Cerebellar nuclear complex (tissue), 1 donor: ENCODE measurements at places on chromosomes 6 and 20.

DNA sequence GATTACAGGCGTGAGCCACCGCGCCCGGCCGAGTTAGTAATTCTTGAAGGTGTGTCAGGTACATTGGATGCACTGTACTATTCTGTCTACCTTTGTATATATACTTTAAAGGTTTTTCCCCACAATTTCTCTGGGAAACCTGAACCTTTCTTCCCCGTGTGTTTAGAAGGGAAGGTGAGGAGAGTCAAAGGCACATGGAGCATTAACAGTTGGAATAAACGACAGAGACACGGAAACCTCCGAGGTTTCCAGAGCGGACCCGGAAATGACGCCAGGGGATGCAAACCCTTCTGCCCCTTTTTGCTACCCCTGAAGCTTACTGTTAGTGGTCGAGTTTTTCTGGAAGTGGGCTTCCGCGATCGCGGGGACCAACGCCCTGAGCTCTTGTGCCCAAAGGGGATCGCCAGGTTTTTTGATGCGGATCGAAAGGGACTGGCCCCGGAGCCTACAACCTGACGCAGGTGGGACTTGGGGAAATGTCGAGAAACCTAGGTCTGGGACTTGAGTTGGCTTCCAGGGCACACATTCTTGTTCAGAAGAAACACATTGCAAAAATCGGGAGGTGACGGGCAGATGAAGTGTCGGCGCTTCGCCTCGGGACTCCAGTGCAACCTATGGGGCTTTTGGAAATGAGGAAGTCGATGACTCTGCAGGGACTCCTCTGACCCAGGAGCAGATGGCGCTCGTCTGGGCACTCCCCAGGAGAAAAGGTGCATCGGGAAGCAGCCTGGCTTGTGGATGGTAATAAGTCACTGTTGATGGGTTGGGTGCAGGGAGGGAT is 218.2 kb downstream of the OR2B2 start:
- DNase-seq: no peak

DNA sequence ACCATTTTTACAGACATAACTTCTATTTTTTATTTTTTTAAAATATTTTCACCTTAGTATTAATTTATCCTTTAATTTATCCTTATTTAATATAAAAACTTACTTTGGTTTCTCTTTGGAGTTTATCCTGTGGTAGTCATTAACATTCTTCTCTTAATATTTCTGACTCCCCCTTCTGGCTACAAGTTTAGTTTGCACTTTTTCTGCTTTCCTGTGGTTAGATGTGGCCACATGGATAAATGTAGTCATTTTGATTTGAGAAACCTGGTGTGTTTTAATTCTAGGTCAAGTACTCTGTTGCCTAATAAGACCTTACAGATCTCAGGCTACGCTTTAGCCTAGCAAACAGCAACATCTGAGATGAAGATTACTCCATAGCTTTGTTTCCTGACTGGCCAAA is 1187.5 kb downstream of the HACE1 start:
- no peak for DNase-seq

DNA sequence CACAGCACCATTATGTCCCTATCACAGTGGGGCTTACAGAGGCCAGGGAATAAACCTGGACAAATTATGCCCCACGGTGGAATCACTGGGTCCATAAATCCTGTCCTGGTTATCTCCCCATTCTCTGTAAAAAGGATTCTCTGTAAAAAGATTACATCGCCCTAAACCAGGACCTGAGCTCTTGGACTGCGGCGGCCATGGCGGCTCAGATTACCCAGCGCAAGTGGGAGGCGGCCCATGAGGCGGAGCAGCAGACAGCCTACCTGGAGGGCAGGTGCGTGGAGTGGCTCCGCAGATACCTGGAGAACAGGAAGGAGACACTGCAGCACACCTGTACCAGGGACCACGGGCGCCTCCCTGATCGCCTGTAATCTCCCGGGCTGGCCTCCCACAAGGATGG is 8.4 kb upstream of the HLA-A start:
- no peak for DNase-seq

GRCh38 chr6:112464901-112465665 is 118.0 kb downstream of the RFPL4B start:
- no peak for DNase-seq

- DNase-seq: no peak
Observed at GRCh38 chr6:164763788-164764187, 545.6 kb downstream of the C6orf118 start.

GRCh38 chr6:38086346-38086745 is 266.8 kb downstream of the ZFAND3 start:
- DNase-seq: no peak

DNA sequence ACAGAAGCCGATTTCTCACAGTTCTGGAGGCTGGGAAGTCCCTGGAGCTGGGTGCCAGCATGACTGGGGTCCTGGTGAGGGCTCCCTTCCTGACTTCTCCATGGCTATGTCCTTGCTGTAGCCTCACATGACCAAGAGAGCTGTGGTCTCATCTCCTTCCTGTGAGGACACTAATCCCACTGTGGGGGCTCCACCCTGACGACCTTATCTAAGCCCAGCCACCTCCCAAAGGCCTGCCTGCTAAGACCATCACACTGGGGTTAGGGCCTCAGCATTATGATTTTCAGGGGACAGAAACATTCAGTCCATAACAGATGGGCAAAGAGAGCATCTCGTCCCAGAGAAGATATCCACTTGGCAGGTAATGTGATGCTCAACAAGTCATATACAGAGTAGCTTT is 16.8 kb downstream of the RPP40 start:
- DNase-seq: no peak

- DNase-seq: no peak
Observed at GRCh38 chr6:9178071-9178470, 742.7 kb upstream of the SLC35B3 start.

- DNase-seq: no peak
Observed at GRCh38 chr20:53527196-53527595, 66.4 kb downstream of the ZNF217 start.

DNA sequence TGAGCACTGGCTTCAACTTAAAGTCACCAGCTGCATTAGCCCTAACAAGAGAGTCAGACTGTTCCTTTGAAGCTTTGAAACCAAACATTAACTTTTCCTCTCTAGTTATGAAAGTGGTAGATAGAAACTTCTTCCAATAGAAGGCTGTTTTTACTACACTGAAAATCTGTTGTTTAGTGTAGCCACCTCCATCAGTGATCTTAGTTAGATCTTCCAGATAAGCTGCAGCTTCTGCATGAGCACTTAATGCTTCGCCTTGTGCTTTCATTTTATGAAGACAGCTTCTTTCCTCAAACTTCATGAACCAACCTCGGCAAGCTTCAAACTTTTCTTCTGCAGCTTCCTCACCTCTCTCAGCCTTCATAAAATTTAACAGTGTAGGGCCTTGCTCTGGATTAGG is 133.2 kb downstream of the INSM1 start:
- no peak for DNase-seq

DNA sequence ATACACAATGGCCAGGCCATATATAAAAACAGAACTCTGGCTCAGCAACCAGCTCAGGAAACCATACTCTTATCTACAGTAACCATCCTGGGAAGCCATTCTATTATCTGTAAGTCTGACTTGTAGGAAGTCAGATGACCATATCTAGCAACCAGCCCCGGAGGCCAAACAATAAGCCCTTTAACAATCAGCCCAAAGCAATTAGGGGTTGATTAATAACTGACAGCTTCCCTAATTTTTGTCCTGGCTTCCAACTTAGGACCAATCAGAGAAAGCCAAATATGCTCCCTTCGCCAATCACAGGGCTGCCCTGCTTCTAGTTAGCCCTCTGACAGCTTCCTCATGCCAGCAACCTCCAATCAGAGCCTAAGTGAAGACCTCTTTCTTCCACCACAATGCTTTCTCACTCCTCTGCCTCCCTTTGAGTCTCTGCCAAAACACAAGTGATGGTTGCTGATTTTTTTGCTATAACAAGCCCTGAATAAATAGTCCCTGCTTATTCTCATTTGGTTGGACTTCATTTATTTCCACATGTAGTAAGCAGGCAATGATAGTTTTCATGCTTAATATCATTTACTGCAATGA is 37.8 kb upstream of the STXBP5 start:
- no peak for DNase-seq

DNA sequence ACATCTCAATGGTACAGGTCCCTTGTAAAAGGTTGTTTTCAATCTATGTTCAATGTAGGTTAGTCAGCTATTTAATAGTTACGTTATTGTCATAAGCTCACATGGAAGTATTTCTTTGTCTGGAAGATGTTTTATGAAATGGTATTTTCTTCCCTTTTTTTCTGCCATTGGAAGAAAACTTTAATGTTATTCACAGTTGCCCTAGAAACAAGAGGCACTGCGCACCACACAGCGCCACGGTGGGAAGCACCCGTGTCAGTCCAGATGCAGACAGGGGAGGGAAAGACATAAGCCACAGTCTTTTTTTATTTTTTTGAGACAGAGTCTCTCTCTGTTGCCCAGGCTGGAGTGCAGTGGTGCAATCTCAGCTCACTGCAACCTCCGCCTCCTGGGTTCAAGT is 82.1 kb downstream of the GCNT2 start:
- no peak for DNase-seq

- DNase-seq: no peak
Observed at GRCh38 chr6:47405273-47405672, 72.3 kb upstream of the CD2AP start.

GRCh38 chr20:21087862-21088540 is 18.2 kb downstream of the LINC00237 start:
- DNase-seq: no peak

DNA sequence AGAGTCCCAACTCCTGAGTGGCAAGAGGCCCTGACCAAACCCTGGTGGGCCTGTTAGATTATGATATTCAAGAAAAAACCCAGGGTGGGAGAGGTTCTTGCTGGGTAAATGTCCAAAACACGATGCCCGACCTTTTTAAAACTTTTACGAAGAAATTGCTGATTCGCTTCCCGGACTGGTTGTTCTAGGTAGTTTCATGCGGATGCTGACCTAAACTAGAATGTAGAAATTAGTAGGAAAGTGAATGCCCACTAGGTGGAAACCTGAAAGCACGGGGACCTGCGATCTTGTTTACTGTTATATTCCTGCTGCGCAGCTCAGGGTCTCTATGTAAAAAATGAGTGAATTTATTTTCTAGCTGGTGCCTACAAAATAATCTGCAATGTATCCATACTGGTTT is 2.3 kb downstream of the RAE1 start:
- no peak for DNase-seq

- no peak for DNase-seq
Observed at GRCh38 chr20:36836591-36837269, 39.2 kb upstream of the TLDC2 start.

GRCh38 chr20:22214296-22214695 is 370.1 kb downstream of the FOXA2 start:
- DNase-seq: no peak

- no peak for DNase-seq
Observed at GRCh38 chr20:51799401-51799860, 2.9 kb downstream of the SALL4 start.

GRCh38 chr20:13447385-13448180 is 191.1 kb downstream of the TASP1 start:
- DNase-seq: no peak

- DNase-seq: no peak
Observed at GRCh38 chr6:145245119-145245518, 490.2 kb downstream of the EPM2A start.

DNA sequence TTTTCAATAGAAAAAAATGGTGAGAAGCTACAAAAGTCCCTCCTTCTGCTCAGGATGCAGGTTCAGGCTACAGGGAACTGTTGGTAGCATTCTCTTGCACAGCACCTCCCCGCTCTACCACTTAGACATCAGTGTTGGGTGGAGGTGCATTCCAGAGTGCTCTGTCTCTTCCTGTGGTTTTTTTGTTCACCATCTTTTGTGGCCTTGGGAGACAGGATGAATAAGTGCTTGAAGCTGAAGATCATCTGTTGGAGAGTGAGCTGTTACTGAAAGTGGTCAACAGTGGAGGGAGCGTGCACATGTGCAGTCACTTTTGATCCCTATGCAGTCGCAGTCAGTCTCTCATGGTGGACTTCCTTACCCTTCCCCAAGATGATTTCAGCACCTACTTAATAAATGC is 16.6 kb upstream of the BTBD3 start:
- no peak for DNase-seq

GRCh38 chr6:107959392-107959791 is 1.4 kb upstream of the SEC63 start:
- DNase-seq: no peak

DNA sequence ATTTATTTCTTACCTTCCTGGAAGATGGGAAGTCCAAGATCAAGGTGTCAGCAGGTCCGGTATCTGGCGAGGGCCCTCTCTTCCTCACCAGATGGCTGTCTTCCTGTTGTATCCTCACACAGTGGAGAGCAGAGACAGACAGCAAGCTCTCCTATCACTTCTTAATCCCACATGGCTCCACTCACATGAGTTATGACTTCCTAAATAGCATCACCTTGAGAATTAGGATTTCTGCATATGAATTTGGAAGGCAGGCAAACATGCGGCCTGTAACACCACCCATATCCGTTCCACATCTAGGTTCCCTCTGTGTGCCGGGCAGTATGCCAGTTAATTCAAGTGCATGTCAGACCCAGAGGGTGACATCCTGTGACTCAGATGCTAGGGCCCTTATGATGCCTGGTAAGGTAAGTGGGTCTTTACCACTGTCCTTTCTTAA is 2.1 kb downstream of the RAET1E start:
- no peak for DNase-seq

DNA sequence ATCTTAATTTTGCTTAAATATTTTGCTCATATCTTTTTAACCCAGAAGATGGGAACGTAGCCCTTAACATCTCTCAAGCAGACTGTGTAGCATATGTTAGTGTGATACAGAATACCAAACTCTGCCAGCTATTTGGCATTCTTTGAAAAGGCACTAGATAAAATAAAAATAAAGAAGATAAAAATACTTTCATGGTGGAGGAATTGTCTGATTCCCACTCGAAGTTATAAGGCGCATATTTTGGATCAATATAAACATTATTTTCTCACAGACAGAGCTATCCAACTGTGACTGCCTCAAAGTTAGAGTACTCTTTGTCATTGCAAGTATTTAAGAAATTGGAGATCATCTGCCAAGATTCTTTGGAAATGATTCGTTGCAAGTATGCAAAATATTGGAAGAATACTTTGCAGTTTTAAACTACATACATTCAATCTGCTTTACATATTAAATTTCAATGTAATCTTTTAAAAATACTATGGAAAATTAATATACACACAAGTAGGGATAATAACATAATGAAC is 10.8 kb upstream of the EEF1E1 start:
- DNase-seq: no peak

GRCh38 chr6:105495515-105495914 is 92.6 kb upstream of the PREP start:
- no peak for DNase-seq

DNA sequence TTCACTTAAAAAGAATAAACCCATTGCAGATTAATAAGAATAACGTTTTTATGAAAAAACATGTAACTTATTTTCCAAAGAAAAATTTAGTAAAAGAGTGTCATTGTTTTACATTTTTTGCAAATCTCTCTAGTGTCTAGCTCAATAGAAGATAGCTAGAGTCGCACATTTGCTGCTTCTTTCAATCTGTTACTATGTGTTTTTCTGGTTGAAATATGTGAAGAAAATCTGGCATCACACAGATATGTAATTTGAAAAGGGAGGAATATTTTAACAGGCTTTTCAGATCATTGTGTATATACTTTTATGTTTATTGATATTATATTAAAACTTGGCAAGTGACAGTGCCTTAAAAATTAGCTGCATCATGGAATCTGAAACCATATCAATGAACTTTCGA is 9.1 kb downstream of the CCN6 start:
- DNase-seq: no peak

- DNase-seq: no peak
Observed at GRCh38 chr6:111591901-111592461, 13.7 kb downstream of the TRAF3IP2 start.

- DNase-seq: no peak
Observed at GRCh38 chr6:137878486-137879285, 11.6 kb downstream of the TNFAIP3 start.

- no peak for DNase-seq
Observed at GRCh38 chr6:121767211-121767610, 331.8 kb downstream of the GJA1 start.
